ENCODE measurements at places on chromosomes 2 and 18.

GRCh38 chr2:22867973-22868372, 517.0 kb upstream of the KLHL29 start:
- no peak for DNase-seq

- DNase-seq: no peak
Observed at GRCh38 chr2:108184419-108184818, 55.3 kb upstream of the SULT1C3 start.

DNA sequence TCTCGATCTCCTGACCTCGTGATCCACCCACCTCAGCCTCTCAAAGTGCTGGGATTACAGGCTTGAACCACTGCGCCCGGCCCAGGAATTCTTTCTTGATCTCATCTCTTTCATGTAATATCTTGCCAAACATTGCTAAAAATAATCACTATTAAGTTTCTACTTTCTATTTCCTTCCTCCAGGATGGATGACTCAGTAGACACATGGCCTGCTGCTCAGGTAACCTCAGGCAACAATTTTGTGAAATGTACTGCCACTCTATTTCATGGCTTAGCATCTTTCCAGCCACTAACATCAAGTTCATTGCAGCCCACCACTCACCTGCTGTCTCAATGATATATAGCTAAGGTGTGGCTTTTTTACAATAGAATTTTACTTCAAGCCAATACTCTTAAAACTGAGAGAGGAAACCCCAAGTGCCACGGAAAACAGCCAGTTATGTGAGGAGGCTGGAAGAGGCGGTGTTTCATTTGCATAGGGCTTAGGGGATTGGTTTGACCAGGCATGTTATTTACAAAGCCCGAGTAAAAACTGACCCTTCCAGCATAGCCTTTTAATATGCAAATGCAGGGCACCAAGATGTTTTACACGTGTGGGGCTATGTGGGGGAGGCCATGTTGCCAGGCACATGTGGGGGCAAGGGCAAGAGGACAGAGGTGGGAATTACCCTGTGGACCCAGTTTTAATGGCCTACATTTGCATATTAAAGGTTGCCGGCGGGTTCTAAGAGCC, 11.3 kb upstream of the SUMO1 start:
- DNase-seq: no peak

GRCh38 chr2:238582159-238582558, 155.4 kb downstream of the ASB1 start:
- DNase-seq: no peak

DNA sequence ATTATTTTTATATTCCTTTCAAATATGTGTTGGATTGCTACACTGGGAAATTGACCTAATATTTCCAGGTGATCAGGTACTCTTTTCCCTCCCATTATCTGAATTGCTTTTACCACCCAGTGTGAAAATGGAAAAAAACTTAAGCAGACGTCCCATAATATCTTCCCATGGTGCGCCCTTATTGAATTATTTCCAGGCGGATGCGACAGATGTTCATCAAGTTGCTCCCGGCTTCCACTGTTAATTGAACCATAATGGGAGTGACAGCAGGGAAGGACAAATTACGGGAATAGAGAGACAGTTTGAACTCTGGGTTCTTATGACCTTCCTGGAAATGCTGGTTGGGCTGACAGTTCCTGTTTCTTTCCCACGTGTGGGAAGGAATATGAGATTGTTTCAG, 93.3 kb downstream of the THSD7B start:
- no peak for DNase-seq

GRCh38 chr2:127694986-127695385, 6.3 kb upstream of the SFT2D3 start:
- no peak for DNase-seq

GRCh38 chr18:37741032-37741623, 175.5 kb upstream of the CELF4 start:
- DNase-seq: no peak

- DNase-seq: no peak
Observed at GRCh38 chr2:235138339-235138738, 186.5 kb downstream of the SH3BP4 start.

DNA sequence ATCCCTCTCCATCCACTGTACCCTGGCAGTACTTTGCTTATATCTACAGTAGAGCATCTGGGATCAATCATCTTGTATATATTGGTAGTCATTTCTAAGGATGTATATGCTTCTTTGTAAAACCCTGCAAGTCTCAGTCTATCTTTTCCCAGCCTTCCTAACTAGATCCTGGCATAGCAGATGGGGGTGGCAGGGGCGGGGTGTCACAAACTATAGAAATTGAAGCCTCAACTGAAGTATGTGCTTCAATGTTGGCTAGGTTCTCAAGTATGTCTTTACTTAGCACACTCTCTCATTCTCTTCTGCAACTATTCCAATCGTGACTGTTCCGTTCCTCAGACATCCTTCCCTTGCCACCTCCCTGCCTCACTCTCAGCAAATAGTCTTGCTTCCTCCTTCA, 30.1 kb upstream of the AGPS start:
- DNase-seq: no peak

- peak; percentile 47 for DNase-seq
Observed at GRCh38 chr2:241540771-241541561, 17.6 kb upstream of the BOK start.

- DNase-seq: no peak
Observed at GRCh38 chr2:151240433-151240832, 21.2 kb downstream of the RBM43 start.

DNA sequence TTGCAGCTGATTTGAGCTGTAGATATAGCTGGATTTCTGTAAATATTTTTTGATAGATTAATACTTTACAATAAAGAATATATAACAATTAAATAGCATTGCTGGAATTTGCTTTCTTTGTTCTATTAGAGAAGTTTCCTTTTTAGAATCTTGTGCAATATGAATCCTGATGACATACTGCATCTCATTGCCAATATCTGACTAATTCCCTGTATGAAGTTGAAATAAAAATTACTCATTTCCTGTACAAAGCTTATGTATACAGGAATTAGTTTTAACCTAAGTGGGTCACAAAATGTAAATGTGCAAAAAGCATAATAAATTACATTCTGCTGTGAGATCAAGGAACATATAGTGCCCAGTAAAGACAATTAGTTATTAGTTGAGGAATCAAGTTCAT, 72.8 kb upstream of the TMEFF2 start:
- DNase-seq: no peak

DNA sequence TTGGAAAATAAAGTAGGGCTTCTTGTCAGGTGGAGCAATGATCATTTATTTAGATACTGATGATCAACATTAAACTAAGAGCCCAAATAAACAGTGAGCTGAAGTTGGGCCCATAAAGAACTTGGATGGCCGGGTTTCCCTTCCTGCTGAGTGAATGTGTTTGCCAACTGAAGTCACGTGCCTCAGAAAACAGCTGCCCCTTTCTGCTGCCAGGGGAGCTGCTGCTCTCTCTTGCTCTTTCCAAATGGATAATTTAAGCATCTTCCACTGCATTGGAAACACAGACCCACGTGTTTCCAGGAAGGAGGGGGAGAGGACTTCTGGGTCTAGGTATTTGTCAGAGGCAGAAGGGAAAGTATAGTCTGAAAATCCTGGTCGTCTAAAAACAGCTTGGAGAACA, 22.9 kb upstream of the NCKAP5 start:
- DNase-seq: no peak

DNA sequence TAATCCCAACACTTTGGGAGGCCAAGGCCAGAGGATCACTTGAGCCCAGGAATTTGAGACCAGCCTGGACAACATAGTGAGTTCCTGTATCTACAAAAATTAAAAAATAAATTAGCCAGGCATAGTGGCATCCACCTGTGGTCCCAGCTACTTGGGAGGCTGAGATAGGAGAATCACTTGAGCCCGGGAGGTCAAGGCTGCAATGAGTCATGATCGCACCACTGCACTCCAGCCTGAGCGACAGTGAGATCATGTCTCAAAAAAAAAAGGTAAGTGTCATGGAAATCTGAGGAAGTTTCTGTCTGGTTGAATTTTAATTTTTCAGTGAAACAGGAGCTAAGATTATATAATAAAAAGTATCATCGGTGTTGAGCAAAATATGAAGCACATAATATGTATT, 2.5 kb upstream of the C2orf15 start:
- no peak for DNase-seq

- no peak for DNase-seq
Observed at GRCh38 chr2:196587739-196588138, 51.8 kb upstream of the CCDC150 start.

GRCh38 chr18:45326505-45326904, 288.8 kb upstream of the SLC14A2 start:
- DNase-seq: no peak

- no peak for DNase-seq
Observed at GRCh38 chr18:57749604-57749970, 53.5 kb downstream of the ATP8B1 start.

GRCh38 chr2:78077633-78078032, 555.5 kb upstream of the LRRTM4 start:
- DNase-seq: no peak

DNA sequence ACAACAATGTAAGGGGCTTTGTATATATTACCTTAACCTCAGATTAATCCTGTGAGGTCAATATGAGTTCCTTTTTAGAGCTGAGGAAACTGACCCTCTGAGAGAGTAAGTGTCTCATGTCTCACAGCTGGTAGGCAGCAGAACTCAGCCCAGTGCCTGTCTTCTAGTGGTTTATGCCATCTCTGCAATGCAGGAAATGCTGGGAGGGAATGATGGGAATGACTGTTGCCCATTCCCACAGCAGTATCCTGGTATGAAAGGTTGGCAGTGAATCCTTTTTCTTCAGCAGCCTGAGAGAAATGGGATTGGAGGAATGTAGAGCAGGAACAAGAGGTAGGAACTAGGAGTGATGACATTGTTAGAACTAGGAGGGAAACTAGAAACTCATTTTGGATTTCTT, 6.0 kb downstream of the MRPL30 start:
- no peak for DNase-seq

DNA sequence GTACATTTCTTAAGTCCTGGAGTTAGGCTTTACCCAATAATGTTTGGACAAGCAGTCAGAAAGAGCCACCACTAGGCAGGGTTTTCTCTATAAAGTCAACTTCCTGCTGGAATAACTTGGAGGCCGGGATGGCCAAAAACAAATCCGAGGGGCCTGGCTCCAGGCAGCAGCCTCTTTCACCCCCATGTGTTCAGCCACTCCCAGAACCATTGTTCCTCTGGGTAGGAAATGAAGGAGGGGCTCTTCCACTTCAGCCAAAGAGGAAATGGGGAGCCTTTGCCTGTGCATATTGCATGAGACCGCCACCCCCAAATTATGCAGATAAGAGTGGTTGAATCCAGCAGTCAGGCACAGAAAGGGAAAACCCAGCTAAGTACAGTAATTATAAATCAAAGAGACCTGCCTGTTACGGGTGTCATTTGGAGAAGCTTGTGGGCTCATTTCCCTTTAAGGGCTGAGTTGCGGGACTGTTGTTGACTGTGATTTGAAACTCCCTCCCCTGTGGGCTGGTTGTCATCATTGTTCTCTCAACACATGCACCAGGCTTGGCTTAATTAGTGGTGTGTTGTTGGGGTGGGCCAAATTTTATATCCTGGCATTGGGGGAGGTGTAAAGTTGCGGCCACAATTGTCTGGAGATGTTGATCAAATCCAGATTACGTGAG, 212.8 kb upstream of the SOX11 start:
- no peak for DNase-seq

- no peak for DNase-seq
Observed at GRCh38 chr18:78878335-78878734, 101.3 kb upstream of the SALL3 start.

GRCh38 chr2:215442401-215442787, 6.5 kb upstream of the FN1 start:
- DNase-seq: no peak

DNA sequence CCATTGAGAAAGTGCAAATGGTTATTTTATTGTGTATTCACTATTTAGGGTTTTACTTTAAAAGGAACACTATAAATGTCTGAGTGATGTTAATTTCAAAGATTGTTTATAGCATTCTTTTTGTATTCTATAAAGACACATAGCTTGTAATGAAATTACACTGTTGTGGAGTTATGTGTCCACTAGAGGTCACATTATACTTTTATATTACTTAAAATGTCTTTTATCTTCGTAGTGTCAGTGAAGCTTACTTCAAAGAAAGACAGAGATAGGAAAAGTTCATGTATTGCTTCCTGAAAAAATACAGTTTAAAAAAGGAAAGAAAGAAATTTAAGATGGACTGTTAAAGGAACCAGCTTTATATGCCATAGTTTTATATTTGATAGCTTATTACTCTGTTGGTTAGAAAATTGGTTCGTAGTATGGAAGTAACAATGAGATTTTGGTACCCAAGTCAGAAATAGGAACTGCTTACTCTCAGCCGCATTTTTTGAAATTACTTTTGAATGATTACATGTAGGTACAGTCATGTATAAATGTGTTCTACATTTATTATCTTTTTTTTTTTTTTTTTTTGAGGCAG, 20.5 kb downstream of the APLF start:
- no peak for DNase-seq

DNA sequence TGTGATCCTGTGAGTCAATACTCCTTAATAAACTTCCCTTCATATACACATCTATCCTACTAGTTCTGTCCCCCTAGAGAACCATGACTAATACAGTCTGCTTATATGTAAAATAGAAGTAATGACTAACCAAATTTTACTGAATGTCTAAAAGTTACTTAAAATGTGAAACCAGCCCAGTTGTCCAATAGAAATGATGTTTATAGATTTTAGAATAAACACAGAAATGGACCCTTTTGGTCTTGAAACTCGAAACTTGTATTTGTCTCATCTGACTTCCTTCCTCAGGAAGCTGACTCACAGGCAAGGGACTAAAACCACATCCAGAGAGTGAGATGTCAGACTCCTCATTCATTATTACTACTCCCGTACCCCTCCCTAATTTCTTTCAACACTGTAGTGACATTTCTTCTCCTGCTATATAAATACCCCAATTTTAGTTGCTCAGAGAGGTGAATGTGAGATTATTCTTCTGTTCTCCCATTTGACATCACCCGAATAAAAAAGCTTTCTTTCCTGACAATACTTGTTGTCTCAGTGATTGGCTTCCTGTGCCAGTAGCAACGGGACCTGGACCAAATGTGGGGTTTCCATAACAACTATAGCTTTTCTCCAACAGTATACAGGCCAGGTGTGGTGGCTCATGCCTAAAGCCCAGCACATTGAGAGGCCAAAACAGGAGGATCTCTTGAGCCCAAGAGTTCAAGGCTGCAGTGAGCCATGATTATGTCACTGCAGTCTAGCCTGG, 486.0 kb downstream of the ERBB4 start:
- DNase-seq: no peak

GRCh38 chr2:106977717-106978116, 91.8 kb upstream of the ST6GAL2 start:
- DNase-seq: no peak

GRCh38 chr2:205245652-205246051, 436.6 kb upstream of the NRP2 start:
- no peak for DNase-seq

- no peak for DNase-seq
Observed at GRCh38 chr2:18814387-18814786, 225.0 kb upstream of the NT5C1B start.

- DNase-seq: no peak
Observed at GRCh38 chr2:64277101-64277849, 133.1 kb upstream of the PELI1 start.

GRCh38 chr2:237702441-237703391, 75.3 kb downstream of the LRRFIP1 start:
- DNase-seq: peak; percentile 42

GRCh38 chr2:238220892-238221521, 17.5 kb upstream of the ILKAP start:
- DNase-seq: no peak

Data from activated T-cell treated with anti-CD3 and anti-CD28 coated beads for 24 hours (primary cell).